ENCODE measurements at places on chromosomes 4 and X.

DNA sequence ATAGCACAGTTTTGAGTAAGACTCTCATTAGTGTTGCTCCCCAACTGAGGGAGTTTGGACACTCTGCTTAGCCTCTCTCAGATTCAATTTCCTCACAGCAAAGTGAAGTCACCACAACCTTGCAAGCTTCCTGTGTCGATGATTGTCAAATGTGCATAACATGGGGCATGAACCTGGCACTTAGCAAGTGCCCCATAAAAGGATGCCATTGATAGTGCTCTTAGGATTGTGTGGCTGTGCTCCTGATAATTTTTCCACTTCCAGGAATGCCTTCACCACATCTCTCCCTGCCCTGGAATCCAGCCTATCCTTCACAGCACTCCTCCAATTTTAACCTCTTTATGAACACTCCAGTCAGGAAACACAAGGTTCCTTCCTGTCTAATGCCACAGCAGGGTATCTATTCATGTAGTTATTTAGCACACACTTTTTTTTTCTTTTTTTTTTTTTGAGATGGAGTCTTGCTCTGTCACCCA is 309.4 kb downstream of the PPP3CA start:
- DNase-seq = no peak

DNA sequence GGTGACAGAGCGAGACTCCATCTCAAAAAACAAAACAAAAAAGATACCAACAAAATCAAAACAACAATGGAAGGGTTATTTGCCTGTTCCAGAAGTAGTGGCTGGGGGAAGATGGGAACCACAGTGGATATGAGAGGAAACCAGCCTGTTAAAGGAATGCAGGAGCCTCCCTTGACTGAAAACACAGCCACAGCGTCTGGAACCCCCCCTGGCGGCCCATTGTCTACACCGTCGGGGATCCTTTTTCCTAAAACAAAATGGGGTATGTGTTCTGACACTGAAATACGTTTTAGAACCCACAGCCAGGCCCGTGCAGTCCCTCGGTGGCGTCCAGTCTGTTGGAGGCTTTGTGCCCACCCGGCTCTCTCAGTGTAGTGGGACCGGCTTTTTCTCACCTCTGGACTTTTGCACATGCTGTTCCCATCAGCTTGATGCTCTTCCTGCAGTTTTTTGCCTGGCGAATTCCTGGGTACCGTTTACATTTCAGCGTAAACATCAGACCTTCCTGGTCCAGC is 19.6 kb downstream of the PIGG start:
- no peak for DNase-seq

DNA sequence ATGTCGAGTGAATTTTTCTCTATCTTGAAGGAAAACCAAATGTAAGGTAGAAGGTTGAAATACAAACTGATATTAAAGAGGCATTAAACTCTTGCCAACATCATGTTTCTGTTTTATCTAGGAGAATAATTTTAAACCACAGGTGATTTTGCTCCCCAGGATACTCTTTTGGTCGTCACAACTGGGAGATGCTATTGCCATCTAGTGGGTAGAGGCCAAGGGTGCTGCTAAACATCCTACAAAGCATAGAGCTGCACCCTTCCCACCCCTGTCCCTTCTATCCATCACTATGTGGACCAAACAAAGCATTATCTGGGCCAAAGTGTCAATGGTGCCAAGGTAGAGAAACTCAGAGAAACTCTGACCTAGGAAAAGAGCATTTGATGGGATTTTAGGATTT is 154.6 kb upstream of the MAGEB2 start:
- no peak for DNase-seq

DNA sequence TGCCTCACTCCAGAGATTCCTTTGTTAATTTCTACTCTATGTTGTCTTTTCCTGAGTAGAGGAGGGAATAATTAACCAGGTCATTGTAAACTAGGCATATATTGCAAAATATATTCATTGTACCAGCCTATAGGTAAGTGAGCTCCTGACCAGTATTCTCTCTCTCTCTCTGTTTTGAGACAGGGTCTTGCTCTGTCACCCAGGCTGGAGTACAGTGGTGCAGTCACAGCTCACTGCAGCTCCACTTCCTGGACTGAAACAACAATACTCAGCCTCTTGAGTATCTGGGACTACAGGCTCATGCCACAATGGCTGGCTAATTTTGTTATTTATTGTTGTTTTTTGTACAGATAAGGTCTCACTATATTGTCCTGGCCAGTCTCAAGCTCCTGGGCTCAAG is 198.3 kb downstream of the ARAP2 start:
- no peak for DNase-seq

GRCh38 chr4:108926061-108926460 is 163.2 kb upstream of the ETNPPL start:
- no peak for DNase-seq

DNA sequence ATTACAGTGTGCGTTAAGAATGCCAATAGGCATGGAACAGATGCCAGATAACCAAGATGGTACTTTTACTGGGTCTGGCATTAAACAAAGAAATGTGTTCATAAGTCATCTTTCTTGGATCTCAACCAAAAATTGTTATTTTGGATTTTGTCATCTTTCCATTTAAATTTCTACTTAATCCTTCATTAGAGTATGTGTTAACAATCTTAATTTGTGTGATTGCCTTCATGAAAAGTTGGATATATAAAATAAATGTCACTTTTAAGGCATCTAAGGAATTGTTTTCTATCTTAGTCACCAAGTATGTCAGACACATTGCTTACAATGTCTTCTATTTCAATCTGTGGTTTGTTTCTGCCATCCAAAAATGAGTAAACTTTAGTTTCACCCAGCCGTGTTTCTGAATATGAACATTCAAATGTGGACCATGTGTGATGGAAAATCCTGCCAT is 87.5 kb downstream of the PALLD start:
- no peak for DNase-seq

DNA sequence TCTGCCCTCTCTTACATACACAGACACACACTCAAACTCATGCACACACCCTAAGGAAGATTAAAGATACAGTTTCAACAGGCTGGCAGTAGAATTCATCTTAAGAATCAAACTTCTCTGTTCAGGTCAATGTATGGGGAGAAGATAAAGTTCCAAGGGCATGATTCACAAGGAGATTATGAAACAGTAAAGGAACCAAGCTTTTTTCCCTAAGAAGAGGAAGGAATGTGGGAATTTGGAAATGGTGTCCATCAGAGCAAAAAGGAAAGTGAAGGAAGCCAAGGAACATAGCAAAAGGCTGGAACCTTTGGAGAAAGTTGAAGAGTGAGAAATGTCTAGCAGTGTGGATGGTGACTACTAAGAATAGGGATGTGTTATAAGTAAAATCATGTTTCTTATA is 191.0 kb upstream of the NPY2R start:
- DNase-seq = no peak
